Inflammatory macrophage (primary cell): ENCODE measurements at places on chromosomes 3 and 15.

DNA sequence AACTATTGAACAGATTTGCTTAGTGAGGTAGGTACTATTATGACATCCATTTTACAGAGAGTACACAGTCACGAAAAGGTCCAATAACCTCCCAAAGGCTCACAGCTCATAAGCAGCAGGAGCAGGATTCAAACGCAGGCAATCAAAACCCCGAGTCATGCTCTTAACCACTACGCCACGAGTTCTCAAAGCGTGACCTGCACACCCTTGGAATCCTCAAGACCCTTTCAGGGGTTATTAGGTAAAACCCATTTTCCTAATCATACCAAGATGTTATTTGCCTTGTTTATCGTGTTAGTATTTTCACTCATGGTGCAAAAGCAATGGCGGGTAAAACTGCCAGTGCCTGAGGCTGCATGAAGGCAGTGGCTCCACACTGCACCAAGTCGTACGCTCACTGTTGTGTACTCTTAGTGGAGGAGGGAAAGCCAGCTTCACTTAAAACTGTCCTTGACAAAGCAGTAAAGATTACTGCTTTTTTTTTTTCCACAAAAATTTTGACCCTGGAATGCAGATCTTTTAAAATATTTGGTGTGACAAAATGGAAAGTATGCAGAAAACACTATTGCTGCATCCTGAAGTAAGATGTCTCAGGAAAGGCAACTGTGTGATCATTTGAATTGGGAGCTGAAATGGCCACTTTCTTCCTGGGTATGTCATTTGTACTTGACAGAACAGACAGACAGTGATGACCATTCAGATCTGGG lies 96.1 kb downstream of the IGF2BP2 start:
- DNase-seq: no peak

DNA sequence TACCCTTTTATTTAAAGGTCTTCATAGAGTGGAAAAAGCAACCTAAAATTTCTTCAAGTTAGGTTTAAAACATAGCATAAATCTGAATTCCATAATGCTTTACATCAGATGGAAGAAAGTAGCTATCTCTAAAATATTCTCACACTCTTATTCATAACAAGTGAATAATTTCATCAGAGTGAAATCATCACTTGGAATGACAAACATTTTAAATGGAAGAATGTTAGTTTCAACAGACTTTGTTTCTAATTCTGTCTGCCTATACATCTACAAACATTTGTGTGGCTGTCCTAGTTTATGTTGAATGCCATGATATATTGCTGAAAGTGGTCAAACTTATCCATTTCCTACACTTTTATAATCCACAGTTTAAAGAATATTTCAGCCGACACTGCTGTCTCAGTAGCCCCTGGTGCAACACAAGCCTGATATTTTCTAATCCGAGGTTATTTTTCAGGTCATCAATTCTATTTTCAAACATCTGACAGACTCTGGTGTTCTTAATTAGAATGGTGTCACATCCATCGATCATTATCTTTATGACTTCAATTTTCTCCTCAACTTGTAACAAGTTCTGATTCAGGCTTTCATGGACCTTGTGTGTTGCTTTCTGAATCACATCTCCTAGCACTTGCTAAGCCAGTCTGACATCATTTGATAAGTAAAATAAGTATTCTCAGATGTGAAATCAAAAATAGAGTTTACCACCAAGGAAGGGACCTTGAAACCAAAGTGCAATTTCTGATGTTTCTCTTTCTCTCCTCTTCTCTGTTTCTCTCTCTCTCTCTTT lies 17.1 kb upstream of the CNTN3 start:
- no peak for DNase-seq

GRCh38 chr3:12571986-12572385 lies 15.1 kb downstream of the MKRN2 start:
- DNase-seq: no peak

DNA sequence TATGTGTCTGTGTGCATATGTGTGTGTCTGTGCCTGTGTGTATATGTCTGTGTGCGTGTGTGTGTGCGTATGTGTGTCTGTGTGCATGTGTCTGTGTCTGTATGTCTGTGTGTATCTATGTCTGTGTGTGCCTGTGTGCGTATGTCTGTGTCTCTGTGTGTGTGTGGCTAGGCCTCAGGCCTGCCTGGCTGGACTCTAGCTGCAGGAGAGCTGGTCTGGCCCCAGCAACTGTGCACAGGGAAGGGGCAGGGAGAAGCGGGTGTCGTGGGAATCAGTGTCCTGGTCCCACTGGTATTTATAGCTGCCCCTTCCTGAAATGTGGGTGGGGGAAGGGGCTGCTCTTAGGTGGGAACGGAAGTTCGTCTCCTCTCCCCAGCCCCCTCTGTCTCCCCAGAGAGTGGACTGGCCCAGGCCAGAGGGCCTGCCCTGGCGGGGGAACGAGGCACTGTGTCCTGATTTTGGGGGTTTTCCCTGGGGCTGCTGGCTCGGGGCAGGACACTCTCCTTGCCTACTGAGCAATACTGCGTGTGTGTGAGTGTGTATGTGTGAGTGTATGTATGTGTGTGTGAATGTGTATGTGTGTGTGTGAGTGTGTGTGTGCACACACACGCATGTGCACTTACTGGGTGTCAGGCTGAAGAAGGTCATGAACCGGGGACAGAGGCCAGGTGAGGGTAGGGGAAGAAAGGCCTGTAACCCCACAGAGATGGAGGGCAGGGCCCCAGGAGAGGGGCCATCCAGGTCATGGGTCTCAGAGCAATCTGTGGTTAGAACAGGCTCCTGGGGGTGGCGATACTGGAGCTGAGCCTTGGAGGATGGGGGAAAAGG lies 6.6 kb downstream of the CSPG4 start:
- DNase-seq: no peak

GRCh38 chr3:12427551-12427950 lies 56.7 kb upstream of the TSEN2 start:
- DNase-seq: peak; percentile 76
